Activated CD4-positive, alpha-beta T cell treated with anti-CD3 and anti-CD28 coated beads, Interleukin-2, amount 10 ng/mL, durations not matched to agents 24 days and 14 days (primary cell): ENCODE measurements at places on chromosomes 3 and 15. TPM values are rescaled to one million over a fixed set of nuclear protein-coding genes. Genes with fewer than 3 reads are reported as not detected.
A peak's percentile ranks its signal among the peaks of the same experiment; 100 is the strongest.

Gene CD200R1
- 3.8 TPM in 2 replicates for total RNA-seq

Gene GRAMD2A
- 0.21 TPM in 1 of 2 replicates, not detected in the other for total RNA-seq

Gene TTLL13
- total RNA-seq = 0.44 and 1.4 TPM in 2 replicates

Gene CCDC39
- not detected in 2 replicates for total RNA-seq

Gene IQCF5
- total RNA-seq = not detected in 2 replicates

Gene TCF12
- total RNA-seq = 78.6 and 89.1 TPM in 2 replicates

Gene C3orf52
- 13.0 and 14.2 TPM in 2 replicates for total RNA-seq

Gene MOBP
- total RNA-seq = not detected in 2 replicates

Gene PLCH1
- total RNA-seq = 0.38 TPM in 1 of 2 replicates, not detected in the other

GRCh38 chr15:69906256-69907185, 191.2 kb downstream of the TLE3 start:
- DNase-seq = no peak

DNA sequence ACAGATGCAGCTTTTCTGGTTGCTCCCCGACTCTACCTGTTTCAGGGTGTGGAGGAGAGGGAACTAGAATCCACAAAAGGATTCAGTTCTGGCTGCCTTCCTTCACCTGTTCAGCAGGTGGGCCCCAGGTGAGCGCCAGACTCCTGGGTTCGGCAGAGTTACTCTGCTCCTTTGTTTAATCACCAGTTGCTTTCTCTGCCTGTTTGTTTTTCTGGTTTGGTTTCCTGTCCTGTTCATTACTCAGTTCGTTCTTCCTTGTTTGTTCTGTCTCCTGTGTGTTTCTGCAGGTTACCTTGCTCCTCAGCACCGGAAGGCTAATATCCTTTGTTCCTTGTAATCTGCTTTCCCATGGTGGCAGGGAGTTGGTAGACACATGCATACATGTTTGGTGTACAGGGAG, 508.5 kb upstream of the ATP11B start:
- DNase-seq = no peak

DNA sequence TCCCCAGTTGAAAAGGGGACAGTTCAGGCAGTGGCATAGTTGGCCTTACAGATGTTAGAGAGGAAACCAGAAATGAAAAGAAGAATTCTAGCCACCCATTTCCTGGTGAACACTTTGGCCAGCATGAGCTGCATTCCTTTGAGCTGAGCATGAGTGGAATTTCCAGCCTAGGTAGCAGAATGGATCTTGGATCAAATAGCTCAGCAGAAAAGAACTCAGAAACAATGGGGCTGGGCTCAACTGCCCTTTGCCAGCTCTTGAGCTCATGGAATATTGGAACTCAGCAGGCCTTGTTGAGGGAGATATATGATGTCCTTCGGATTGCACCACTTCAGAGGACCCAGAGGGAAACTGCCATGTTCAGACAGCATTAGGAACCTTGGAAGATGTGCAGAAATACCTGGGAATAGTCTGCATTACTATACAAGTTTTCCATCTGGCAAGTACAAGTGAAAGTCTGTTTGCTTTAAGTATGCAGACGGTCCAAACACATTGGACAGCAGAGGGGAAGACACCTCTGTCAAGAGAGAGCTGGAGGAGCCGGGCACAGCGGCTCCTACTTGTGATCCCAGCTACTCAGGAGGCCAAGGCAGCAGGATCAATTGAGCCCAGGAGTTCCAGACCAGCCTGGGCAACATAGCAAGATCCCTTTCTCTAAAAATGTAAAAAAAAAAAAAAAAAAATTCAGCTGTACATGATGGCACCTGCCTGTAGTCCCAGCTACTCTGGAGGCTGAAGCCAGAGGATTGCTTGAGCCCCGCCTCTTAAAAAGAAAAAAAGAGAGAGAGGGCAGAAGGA, 3.1 kb upstream of the CDV3 start:
- no peak for DNase-seq

- DNase-seq = no peak
Measured at GRCh38 chr3:97487587-97487986, 277.0 kb upstream of the ARL6 start.

- DNase-seq = no peak
Measured at GRCh38 chr15:68433551-68433950, 1.6 kb upstream of the ITGA11 start.

DNA sequence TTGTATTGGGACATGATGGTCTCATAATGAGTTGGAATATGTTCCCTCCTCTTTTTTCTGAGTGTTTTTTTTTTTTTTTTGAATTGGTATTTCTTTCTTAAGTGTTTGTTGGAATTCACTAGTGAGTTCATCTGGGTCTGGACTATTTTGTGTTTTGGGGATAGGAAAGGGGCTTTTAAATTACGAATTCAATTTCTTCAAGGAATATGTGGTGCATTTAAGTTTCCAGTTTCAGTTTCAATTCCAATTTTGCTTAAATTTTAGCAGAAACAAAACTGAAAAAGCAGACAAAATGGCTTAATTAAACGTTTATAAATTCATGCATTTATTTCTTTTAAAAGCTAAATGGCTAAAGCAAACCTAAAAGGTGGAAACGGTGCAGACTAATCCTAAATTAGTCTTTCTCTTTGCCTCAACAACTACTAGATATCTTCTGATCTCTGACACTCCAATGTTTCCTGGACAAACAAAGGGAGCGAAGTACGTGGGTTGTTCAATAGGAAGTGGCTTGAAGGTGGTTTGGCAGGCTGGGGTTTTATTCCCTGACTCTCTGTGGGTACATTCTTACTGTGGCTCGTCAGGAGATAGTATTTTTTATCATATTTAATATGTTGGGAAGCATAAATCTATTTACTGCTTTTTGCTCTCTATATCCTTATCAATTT, 50.0 kb upstream of the CORO2B start:
- DNase-seq = peak; percentile 74

DNA sequence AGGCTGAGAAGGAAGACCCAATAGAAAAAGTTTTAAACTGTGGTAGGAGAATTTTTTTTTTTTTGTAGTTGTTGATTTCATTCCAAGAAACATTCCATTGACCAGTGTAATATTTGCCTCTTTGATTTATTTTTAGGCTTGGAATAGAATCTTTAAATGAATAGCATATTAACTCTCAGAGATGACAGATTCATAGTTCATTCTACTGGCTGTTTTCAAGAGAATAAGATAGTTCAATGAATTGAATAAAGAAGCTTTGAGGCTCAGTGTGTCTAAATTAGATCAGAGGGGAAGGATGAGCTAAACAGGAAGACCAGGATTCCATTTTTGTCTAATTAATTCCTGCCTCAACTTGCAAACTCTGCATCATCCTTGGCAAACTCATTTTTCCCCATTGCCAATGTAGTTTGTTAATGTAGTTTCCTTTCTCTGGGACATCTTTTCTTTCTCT, 98.4 kb downstream of the NAALADL2 start:
- no peak for DNase-seq

DNA sequence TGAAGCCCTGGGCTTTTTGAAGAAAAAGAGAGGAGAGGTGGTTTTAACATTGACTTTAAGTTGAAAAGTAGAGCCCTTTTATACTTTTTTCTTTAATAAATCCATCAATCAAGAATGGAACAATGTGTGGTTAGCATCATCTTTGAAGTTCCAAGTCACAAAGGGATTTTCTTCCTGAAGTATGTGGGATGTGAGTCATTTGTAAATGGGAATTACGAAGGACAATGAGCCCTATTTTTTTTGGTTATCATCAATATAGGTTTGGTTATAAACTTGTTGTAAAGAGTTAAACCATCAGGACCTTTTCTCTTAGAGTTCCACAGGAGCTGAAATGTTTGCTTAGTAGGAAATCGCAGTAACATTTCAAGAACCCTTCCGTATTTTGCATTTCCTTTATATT, 38.3 kb downstream of the PIK3CA start:
- no peak for DNase-seq

DNA sequence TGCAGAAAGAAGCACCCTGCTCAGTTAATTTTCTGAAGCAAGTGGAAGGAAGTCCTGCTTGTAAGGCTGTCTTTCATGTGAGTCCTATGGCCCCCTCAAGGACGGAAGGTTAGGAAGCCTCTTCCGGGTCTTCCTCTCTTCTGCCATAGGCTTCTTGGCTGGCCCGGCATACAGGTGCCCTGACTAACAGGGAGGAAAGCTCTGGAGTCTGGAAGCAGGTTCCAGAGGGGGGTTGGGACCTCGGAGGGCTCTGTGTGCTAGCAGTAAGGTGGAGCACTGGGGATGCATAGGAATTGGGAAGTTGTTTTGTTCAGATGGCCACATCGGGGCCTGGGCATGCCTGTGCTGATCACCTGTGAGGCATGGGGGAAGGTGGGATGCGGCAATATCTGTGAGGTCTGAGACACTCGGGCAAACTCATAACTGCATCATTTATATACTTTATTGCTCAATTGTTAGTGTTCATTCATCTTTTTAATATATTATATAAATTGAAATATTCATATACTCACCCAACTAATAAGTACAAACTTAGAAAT, 49.6 kb downstream of the TRAK1 start:
- no peak for DNase-seq
